ENCODE measurements at places on chromosomes 5 and 9. TPM values are rescaled to one million over a fixed set of nuclear protein-coding genes. Genes with fewer than 3 reads are reported as not detected.

GRCh38 chr9:70468291-70468690 lies 53.8 kb upstream of the KLF9 start:
- DNase-seq: no peak

GRCh38 chr9:71352837-71353236 lies 231.4 kb upstream of the TRPM3 start:
- no peak for DNase-seq

- no peak for DNase-seq
Measured at GRCh38 chr5:175542232-175542965, 64.0 kb downstream of the SFXN1 start.

The PFN3 gene
- not detected for polyA plus RNA-seq

DNA sequence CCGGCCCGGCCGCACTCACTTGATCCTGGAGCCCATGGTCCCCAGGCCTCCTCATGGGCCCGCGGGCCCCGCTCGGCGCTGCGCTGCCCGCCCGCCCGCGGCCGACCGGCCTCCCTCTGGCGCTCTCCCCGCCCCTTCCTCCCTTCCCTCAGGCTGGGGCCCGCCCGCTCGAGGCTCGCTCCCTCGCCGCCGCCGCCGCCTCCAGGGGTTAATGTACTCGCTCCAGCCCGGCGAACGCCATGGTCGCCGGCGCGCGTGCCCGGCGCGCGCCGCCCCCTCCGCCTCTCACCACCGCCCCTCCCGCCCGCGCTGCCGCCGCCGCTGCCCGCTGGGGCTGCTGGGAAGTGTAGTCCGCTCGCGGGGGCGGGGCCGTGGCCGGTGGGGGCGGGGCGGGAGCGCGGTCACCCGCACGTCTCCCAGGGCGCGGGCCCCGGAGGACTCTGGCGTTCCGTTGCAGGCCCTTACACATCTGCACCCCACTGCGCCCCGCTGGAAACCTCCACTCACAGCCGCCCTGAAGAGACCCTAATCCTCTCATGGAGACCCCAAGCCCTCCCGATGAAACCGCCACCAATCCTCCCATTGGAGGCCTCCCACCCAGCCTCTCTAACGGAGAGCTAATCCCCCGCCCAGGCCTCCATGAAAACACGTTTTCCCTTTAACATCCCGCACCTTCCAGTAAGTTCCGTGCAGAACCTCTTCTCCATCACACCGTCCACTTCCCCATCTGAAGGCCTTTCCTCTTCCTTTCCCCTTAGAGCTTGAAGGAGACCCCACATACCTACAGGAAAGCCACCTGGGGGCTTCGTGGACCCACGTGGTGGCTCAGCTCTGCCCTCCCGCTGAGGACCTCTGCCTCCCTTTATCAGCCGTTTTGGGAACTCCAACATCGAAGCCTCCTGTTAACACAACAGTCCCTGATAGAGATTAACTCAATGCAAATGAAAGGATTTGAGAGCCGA lies at the start of gene DENND1A:
TSS of gene DENND1A (minus strand) at position 257 of the 962 bp plus-strand sequence. CDS start at position 36, 221 bp downstream.
- peak; percentile 78 for DNase-seq

The CFAP157 gene
- polyA plus RNA-seq: 1.3 TPM

DNA sequence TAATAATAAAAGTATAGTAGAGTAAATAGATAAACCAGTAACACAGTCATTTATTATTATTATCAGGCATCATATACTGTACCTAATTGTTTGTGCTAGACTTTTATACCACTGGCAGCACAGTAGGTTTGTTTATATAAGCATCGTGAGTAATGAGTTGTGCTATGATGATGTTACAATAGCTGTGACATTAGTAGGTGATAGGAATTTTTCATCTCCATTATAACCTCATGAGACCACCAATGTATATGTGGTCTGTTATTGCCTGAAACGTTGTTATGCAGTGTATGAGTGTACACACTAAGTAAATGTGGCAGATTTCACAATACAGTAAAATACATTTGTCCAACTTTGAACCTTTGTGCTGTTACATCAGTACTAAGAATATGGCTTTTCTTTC lies 72.7 kb upstream of the SPATA31D4 start:
- no peak for DNase-seq
